ENCODE measurements at places on chromosomes 3 and 15. TPM values are rescaled to one million over a fixed set of nuclear protein-coding genes. Genes with fewer than 3 reads are reported as not detected.

The GNB5 gene
- polyA plus RNA-seq: 4.7 TPM

The DPPA2 gene
- polyA plus RNA-seq: not detected

The SLC22A13 gene
- 0.03 TPM for polyA plus RNA-seq

The RBP2 gene
- not detected for polyA plus RNA-seq

The CRBN gene
- polyA plus RNA-seq: 23.4 TPM

The IGSF10 gene
- polyA plus RNA-seq: 1.5 TPM

The AQP9 gene
- polyA plus RNA-seq: not detected

The TRIM42 gene
- not detected for polyA plus RNA-seq

All from heart right ventricle (tissue), 16 donors.